Lung (tissue), 17 donors: ENCODE measurements at places on chromosomes 1 and 21. TPM values are rescaled to one million over a fixed set of nuclear protein-coding genes. Genes with fewer than 3 reads are reported as not detected.

The FMO1 gene
- polyA plus RNA-seq: 0.47 TPM

The S100A13 gene
- 80.9 TPM for polyA plus RNA-seq

The WNT4 gene
- polyA plus RNA-seq: 2.1 TPM

The OR2T6 gene
- polyA plus RNA-seq: not detected

The EXO1 gene
- 0.44 TPM for polyA plus RNA-seq

The ANKRD65 gene
- polyA plus RNA-seq: 33.5 TPM

The ZNF593OS gene
- polyA plus RNA-seq: 0.65 TPM

The DCST1 gene
- polyA plus RNA-seq: 0.08 TPM

The TNFRSF1B gene
- 246 TPM for polyA plus RNA-seq

The C1orf141 gene
- polyA plus RNA-seq: 0.49 TPM

The IFI44L gene
- 11.8 TPM for polyA plus RNA-seq

The SLAMF9 gene
- polyA plus RNA-seq: 0.38 TPM

The KCNE1 gene
- 5.0 TPM for polyA plus RNA-seq

The S1PR1 gene
- polyA plus RNA-seq: 126 TPM

The CAPN8 gene
- polyA plus RNA-seq: 114 TPM

The CGN gene
- 34.7 TPM for polyA plus RNA-seq

The NBL1 gene
- polyA plus RNA-seq: 102 TPM

The PCBP3 gene
- polyA plus RNA-seq: 3.0 TPM

The CDCA8 gene
- polyA plus RNA-seq: 2.2 TPM

The NLRP3 gene
- polyA plus RNA-seq: 1.3 TPM

The FAM72C gene
- polyA plus RNA-seq: 0.39 TPM

The SH2D2A gene
- polyA plus RNA-seq: 1.1 TPM

The SLC44A3 gene
- 9.4 TPM for polyA plus RNA-seq

The SFN gene
- 99.4 TPM for polyA plus RNA-seq

The OR14K1 gene
- polyA plus RNA-seq: not detected

The KRTAP13-2 gene
- polyA plus RNA-seq: not detected

The MSH4 gene
- polyA plus RNA-seq: 0.13 TPM

The ELF3 gene
- 148 TPM for polyA plus RNA-seq

The PALMD gene
- 10.5 TPM for polyA plus RNA-seq

The FAM110D gene
- polyA plus RNA-seq: 3.4 TPM

The CLCA4 gene
- polyA plus RNA-seq: 0.16 TPM

The UTS2 gene
- not detected for polyA plus RNA-seq

The SLC37A1 gene
- polyA plus RNA-seq: 13.3 TPM

The PANK4 gene
- 18.9 TPM for polyA plus RNA-seq

The CLCNKB gene
- 0.06 TPM for polyA plus RNA-seq

The CD5L gene
- polyA plus RNA-seq: 0.33 TPM

The LORICRIN gene
- not detected for polyA plus RNA-seq

The VHLL gene
- polyA plus RNA-seq: not detected

The LINGO4 gene
- polyA plus RNA-seq: 0.05 TPM

The FAM78B gene
- polyA plus RNA-seq: 0.30 TPM

The FCMR gene
- 3.6 TPM for polyA plus RNA-seq

The LHX8 gene
- not detected for polyA plus RNA-seq

The CFHR4 gene
- not detected for polyA plus RNA-seq

The ATF3 gene
- polyA plus RNA-seq: 26.5 TPM

The CLDN17 gene
- not detected for polyA plus RNA-seq

The S100A12 gene
- polyA plus RNA-seq: 1,191 TPM

The SPATA1 gene
- polyA plus RNA-seq: 1.7 TPM
